Femur (tissue), 1 donor: ENCODE measurements at places on chromosomes 5 and 9.

DNA sequence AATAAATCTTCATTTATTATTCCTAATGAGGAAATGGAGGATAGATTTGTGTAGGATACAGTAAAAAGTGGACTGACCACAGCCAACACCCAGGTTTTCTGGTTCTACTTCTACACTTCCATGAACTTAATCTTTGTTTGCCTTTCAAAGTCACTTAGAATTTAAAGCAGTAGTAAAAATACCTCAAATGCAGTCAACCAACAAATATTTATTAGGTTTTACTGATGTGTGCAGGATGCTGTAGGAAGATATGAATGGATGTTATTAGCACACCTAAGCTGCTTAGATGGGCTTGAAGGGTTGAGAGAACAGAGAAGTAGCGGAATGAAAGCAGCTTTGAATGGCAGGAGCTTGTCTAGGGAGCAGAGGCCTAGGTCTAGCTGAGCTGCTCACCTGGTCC lies 201.1 kb downstream of the PALM2AKAP2 start:
- no peak for DNase-seq

DNA sequence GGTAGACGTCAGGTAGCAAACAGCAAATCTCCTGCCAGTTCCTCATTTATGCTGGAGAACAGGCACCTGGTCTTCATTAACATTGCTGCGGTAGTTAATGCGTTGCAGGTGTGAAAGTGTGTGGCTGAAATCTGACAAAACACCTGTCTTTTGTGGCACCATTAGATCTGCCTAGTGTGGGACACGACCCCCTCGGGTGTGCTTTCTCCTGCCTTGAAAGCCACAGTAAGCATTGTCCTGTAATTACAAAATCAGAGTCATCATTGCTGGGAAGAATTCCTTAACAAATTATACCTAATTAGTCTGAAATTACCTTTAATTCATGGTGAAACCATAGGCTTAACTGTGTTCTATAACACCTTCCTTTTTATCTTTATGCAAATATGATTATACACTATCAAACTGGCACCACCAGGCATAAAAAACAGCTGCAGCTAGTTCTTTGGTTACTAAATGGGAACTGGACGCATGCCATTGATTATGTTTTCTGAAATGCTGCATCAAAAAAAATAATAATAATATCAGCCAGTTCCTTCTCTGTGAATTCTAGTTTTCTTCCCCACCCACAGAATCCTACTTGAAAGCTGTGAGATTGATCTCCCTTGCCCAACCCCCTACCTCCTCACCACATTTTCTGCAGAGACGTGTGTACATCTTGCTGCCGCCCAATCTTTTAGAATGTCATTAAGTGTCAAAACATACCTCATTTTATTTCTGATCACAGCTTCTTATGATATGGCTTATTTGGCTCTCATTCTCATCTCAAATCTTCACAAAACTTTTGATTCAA lies 374.0 kb downstream of the NFIB start:
- DNase-seq = no peak

DNA sequence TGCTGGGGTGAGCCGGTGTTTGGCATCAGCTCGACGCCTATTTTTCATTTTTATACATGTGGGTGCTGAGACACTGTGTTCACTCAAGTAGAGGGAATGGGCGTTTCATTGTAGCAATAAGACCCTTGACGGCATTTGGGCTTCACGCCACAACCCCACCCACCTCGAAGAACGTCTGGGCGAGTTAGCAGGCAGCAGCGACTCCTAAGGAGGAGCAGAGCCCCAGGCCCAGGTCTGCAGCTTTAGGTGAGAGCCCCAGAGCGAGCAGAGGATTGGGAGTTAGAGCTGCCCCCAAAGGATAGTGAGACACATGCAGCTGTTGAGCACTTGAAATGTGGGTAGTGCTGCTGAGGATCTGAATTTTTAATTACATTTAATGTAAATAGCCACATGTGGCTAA lies 1.6 kb upstream of the ZFP62 start:
- DNase-seq = no peak

DNA sequence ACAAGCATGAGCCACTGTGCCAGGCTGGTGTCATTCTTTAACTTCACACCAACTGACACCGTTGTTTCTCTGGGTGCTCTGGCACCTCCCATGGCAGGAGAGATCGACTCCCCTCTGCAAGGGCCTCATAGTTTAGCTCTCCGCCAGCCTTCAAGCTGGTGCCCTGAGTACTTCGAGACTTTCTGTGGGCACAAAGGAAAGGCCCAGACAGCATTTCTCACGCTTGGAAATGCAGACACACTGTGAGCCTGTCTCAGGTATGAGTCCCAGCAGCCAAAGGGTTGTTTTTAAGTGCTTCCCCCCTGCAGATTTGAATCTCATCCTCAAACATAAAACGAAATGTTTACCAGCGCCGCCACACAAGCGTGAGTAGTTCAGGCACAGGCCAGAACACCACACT lies 11.1 kb upstream of the TCF7 start:
- no peak for DNase-seq

DNA sequence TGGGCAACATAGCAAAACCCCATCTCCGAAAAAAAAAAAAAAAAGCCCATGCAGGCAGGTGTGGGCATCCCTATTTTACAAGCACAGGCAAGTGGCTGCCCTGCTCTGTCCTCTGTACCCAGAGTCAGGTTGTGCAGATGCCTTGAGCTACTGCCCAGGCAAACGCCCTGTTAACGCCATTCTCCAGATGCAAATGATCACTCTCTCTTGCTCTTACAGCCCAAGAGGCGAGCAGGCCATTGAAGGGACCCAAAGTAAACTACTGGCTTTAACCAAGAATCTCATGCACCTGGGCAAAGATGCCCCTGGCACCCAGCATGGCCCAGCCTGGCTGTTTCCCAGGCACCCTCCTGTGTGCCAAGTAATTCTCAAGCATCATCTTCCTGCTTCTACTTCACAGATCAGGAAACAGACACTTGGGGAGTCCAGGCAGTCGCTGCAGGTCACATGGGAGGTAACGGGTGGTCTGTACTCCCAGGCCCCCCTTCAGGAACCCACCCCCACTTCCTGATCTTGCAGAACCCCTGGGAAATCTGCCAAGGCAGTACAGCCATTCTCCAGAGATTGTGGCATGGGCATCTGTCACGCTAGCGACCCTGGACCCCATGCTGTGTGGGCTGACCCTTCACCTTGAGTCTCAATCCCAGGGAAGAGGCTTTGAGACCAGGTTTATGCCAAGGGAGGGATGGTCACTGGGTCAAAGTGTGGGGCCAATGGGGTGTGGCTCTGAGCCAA lies 14.2 kb downstream of the EEIG1 start:
- DNase-seq = no peak

- peak; percentile 3 for DNase-seq
Measured at GRCh38 chr9:126430124-126430523, 103.5 kb downstream of the MVB12B start.

GRCh38 chr5:168174376-168174775 lies 117.1 kb upstream of the WWC1 start:
- DNase-seq = no peak

- DNase-seq = no peak
Measured at GRCh38 chr9:80204054-80204453, 632.3 kb downstream of the TLE4 start.

GRCh38 chr5:169723103-169723831 lies 86.2 kb downstream of the DOCK2 start:
- no peak for DNase-seq

GRCh38 chr5:68139611-68140441 lies 75.7 kb upstream of the PIK3R1 start:
- DNase-seq = no peak

GRCh38 chr5:128693764-128694163 lies 155.7 kb upstream of the FBN2 start:
- no peak for DNase-seq

GRCh38 chr5:109558364-109558763 lies 131.4 kb upstream of the MAN2A1 start:
- no peak for DNase-seq

GRCh38 chr9:27701587-27701986 lies 128.3 kb upstream of the C9orf72 start:
- peak; percentile 78 for DNase-seq

GRCh38 chr9:3719286-3719685 lies 193.5 kb upstream of the RFX3 start:
- DNase-seq = no peak

GRCh38 chr5:72034770-72035169 lies 72.5 kb upstream of the MAP1B start:
- DNase-seq = no peak

DNA sequence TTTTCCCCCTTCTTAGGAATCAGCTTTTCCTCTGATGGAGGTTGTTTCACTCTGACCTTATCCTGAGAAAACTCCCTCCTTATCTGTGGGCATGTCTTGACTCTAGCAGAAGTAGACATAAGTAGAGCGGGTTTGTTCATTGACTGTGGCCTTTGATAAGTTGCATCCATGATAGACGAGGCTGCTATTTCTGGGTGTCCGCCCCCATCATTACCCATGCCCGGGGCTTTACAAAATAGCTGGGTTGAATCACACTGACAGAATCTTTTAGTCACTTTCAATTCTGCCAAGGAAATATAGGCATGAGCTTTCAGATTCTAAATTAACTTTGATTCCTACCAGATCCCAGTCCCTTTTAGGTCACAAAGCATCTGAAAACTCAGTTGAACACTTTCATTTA lies 223.8 kb downstream of the SEC61B start:
- DNase-seq = no peak

DNA sequence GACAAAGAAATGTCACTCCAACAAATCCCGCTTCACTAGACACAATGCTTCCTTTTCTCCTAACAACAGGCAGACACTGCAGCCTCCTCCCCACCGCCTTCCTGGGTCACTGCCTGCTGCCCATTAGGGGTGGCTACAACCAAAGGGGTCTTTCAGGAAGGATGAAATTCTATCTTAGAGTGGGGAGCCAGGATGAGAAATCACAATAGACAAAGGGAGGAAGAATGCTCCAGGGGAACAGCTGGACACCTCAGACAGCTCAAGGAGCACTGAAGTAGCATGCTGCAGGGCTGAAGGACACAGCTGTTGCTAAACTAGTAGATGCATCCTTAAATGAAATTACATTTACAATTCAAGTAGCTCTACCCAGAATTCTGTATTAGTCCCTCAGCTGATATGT lies 54.2 kb downstream of the PRELID2 start:
- DNase-seq = no peak

GRCh38 chr5:11130131-11130530 lies 369.1 kb upstream of the DAP start:
- no peak for DNase-seq

- DNase-seq = peak; percentile 78
Measured at GRCh38 chr5:177300236-177300880, 3.2 kb downstream of the RAB24 start.

DNA sequence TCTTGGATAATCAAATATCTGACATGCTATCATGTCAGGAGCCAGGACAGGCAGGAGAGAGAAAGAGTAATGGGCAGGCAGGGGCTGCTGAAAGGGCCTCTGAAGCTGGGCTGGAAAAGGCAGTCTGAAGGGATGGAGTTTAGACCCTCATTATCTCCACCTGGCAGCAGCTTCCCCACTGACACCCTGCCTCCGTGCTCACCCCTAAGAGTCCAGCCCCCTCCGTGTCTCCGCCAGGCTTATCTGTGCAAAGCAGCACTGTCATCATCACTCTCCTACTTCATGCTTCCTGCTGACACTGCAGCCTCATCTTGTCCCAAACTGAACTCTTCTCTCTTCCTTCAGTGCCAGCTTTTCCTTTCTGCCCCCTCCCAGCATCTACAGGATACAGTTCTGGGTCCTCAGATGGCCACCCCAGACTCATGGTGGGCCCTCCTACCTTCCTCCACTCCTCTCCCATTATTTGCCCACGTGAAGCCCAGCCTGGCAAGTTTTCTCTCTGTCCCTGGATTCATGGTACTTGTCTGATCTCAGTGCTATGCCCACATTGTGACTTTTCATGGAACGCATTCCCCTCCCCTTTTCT lies 70.9 kb upstream of the KLF9 start:
- DNase-seq = no peak

- no peak for DNase-seq
Measured at GRCh38 chr5:94423411-94423810, 195.0 kb downstream of the KIAA0825 start.

GRCh38 chr9:135267191-135267809 lies 179.8 kb downstream of the OLFM1 start:
- no peak for DNase-seq

GRCh38 chr9:98430535-98431292 lies 175.3 kb upstream of the TBC1D2 start:
- no peak for DNase-seq

- DNase-seq = no peak
Measured at GRCh38 chr5:157279605-157280239, 13.8 kb downstream of the CYFIP2 start.

GRCh38 chr5:54471398-54471797 lies 15.9 kb downstream of the HSPB3 start:
- DNase-seq = no peak

GRCh38 chr9:118558026-118558425 lies 811.2 kb downstream of the BRINP1 start:
- DNase-seq = no peak

- peak; percentile 77 for DNase-seq
Measured at GRCh38 chr5:1541702-1542400, 18.1 kb upstream of the LPCAT1 start.

DNA sequence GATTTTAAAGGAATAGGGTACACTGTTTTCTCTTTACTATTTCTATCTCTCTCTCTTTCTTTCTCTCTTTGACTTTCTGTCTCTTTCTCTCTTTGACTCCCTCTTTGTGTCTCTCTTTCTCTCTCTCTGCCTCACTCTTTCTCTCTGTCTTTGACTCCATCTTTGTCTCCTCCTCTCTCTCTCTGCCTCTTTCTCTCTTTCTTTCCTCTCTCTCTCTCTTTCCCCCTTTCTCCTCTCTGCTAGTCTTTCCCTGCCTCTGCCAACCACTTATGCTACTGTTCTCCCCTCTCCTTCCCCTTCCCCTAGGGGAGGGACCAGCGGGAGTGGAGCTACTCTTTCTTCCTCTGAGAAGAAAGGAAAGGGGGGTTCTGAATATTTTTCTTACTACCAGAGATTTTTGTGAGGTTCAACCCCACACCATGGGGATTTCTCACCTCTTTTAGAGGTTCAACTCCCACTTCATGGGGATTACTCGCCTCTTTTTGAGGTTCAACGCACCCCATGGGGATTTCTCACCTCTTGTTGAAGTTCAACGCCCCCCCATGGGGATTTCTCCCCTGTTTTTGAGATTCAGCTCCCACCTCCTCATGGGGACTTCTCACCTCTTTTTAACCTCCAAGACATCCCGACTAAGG lies 309.9 kb downstream of the NR3C1 start:
- DNase-seq = no peak

- no peak for DNase-seq
Measured at GRCh38 chr5:111942661-111943401, 185.8 kb upstream of the NREP start.

GRCh38 chr5:151015974-151016587 lies 4.3 kb upstream of the GPX3 start:
- DNase-seq = no peak

DNA sequence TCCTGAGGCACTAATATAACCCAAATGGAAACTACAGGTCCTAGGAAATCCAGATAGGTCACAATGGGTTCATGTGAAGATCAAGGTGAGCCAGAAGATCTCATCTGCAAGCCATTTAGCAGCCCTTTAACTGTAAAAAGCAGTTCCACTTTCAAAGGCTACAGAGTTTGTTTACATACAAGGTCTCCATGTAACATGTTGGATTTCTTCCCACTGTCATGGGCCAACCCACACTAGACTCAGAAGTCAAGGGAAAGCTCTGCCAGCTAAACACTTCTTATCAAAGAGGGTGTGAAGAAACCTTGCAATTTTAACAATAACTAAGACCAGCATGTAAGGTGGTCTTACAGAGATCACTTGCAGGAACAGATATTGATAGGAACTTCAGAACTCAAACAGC lies 3.8 kb upstream of the CTNNAL1 start:
- DNase-seq = no peak

GRCh38 chr5:6408260-6408596 lies 29.9 kb upstream of the MED10 start:
- DNase-seq = no peak
